ENCODE measurements at places on chromosomes 3 and 15.

DNA sequence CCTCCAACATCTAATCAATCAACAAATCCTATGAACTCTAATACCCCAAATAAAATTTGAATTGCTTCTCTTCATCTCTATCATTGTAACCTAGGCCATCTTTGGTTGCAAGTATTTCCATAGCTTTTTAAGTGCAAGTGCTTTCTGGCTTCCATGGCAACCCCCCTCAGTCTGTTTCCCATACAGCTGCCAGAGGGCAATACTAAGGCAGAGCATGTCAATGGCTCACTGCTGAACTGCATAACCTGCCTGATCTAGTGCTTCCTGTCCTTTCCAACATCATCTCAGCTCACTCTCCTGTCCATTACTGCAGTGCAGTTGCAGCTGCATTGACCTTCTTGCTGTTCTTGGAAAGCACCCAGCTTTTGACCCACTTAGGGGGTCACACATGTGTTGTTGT lies 198.4 kb downstream of the WNT5A start:
- no peak for DNase-seq

GRCh38 chr15:88147760-88148159 lies 108.8 kb downstream of the NTRK3 start:
- no peak for DNase-seq

GRCh38 chr3:65483480-65483879 lies 555.2 kb downstream of the MAGI1 start:
- DNase-seq: no peak

DNA sequence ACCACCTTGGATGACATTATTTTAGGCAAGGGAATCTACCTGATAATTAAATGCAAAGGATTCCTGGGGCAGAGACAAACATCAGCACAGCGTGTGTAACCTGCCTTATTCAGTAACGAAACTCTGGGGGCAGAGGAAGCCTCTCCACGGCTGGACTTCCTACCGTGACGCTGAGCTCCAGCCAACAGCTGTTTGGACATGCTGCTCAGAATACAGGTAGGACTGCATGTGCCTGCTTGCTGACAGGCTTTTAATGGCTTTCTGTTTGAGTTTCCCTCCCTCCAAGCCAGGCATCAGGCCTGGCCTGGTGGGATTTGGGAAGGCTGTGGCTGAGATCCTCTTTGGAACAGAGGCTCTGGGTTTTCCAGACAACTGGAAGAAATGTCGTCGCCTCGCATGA lies 150.6 kb downstream of the ADAMTS17 start:
- DNase-seq: no peak

GRCh38 chr15:75107908-75108838 lies 84.8 kb downstream of the PPCDC start:
- peak; percentile 83 for DNase-seq

DNA sequence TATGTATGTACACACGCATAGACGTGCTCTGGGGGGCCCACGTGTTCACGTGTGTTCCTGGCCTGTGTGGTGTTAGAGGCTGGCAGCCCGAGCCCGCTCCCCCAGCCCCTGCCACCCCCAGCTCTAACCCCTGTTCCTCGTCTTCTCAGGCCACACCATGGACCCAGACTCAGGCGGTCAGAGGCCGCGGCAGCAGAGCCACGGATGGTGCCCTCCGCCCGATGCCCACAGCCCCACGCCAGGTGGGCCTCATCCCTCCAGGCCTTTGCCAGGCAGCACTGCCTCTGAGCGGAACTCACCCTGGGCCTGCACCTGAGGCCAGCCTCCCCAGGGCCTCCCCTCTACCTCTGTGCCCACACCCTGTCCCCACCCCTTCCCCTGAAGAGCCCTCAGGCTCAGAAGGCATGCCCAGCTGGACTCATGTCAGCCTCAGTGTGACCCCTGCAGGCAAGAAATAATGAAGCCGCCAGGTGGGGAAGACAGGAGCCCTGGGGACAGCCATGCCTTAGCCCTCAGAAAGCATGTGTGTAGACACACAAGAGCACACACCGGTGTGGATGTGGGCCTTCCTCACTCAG lies 16.4 kb upstream of the GNAT1 start:
- no peak for DNase-seq

- DNase-seq: no peak
Observed at GRCh38 chr15:87753539-87753938, 503.0 kb downstream of the NTRK3 start.

DNA sequence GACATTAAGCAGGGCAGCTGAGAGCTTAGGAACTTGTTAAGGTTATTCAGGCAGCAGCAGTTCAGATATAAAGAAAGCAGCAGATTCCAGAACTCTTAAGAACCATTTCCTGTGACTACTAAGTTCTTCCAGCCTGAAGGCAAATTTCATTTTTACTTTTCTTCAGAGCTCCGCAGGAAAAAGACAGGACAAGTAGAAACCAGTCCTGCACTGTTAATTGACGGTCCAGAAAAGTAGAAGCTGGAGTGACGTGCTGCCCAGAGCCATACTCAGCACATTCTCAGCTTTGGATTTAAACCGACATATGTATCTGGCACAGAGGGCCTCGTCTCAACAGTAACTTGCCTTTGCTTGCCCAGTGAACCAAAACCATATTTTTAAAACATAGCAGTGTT lies 219.4 kb upstream of the STRIT1 start:
- DNase-seq: no peak

GRCh38 chr3:61719278-61719977 lies 158.1 kb downstream of the PTPRG start:
- DNase-seq: no peak

DNA sequence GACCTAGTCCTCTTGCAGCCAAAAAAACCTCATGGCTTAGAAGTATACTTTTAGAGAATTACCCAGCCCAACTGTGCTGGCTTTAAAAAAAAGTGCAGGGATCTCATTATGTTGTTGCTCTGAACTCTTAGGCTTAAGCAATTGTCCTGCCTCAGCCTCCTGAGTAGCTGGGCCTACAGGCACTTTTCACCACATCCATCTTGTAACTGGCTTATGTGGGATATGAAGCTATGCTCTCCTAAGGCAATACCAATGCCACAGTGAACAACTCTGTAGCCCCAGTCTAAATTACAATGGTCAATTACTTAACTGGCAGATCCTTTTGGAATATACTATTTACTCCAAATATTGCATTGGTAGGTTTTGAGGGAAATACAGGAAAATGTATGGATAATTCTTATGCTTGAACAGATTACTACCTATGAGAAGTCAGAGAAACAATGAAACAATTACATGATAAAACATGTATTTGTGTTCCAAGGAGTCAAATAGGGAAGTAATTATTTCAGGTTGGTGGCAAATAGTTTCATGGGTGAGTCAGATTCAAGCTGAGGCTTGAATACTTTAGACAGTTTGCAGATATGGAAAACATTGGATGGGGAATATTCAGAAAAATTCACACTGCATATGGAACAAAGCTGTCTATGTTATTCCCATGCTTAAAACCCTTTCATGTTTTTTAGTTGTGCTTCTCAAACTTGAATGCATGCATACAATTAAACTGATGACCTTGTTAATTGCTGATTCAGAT lies 34.6 kb upstream of the GPR149 start:
- DNase-seq: no peak

DNA sequence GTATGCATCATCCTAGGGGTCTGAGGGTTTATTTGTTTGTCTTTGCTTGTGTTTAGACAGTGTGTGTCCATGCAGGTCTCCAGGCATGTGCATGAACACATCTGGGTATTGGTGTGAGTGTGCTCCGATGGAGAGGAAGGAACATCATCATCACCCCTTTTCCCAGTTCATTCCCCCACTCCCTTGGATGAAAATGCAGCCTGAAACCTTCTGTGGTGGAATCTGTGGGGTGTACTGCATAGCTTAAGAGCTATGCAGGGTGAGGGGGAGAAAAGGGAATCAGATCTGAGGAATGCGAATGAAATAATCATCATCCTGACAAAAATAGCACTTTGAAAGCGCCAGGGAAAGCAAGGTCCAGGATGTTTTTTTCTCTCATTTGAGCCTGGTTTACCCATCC lies 520.1 kb downstream of the NTRK3 start:
- DNase-seq: no peak

DNA sequence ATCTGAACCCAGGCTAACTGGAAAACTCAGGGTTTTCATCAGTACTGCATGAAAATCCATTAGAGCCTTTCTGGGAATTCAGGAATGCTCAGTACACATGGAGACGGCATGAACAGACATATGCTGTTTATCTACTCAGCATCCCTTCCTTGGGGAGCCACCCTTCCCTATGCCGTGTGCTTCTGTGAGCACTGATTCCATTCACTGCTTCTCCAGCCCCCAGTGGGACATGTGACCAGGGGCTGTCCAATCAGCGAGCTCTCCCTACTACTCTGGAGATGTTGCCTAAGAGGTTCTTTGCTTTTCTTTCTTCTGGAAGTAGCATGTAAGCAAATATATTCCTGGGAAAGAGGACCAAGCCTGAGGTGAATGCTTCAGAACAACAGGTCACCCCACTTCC lies 5.6 kb upstream of the PCOLCE2 start:
- no peak for DNase-seq

DNA sequence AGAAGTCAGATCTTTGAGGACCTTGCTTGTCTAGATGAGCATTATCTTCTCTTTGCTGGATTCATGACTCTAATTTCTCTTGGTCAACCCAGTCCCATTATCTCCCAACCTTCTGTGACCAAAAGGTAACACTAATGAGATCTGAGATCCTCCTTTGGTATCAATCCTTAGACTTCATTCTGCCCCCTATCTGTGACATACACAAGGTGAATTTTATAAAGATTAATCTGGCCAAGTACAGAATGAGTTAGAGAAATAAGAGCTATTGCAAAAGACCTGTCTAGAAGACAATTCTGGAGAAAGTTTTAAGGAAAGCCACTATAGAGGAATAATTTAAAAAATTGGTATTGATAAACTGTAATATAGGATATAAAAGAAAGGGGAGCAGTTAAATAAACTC lies 113.8 kb upstream of the KCNMB2 start:
- no peak for DNase-seq

DNA sequence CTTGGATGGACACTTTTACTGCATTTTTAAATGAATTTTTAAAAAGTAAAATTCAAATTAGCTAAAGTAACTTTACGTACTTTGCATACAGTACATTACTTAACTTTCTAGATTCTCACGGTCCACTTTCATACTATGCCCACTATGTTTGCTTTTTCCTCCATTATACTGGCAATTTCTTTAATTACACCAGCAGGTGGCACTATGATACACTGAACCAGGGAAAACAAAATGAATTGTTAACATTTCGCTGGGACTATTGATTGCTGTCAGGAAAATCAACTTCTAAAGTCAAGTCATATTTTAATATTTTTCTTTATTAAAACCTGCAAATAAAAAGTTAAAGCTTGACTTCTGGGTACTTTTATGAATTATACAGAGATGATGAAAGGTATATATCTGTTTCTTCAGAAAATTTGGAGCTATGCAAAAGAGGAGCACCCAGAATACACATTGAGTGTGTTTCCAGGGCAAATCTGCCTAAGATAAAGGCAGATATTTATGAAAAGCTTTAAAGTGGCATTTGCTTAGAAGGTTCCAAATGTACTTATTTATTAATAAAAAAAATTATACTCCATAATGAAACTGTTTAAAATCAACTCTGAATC lies 21.8 kb upstream of the POU1F1 start:
- no peak for DNase-seq

GRCh38 chr15:99228120-99228770 lies 21.1 kb downstream of the TTC23 start:
- no peak for DNase-seq

GRCh38 chr3:15271785-15272381 lies 60.5 kb downstream of the SH3BP5 start:
- peak; percentile 75 for DNase-seq
